ENCODE measurements at places on chromosomes 1 and 21.

- no peak for DNase-seq
Measured at GRCh38 chr1:91015358-91015780, 6.5 kb downstream of the ZNF644 start.

DNA sequence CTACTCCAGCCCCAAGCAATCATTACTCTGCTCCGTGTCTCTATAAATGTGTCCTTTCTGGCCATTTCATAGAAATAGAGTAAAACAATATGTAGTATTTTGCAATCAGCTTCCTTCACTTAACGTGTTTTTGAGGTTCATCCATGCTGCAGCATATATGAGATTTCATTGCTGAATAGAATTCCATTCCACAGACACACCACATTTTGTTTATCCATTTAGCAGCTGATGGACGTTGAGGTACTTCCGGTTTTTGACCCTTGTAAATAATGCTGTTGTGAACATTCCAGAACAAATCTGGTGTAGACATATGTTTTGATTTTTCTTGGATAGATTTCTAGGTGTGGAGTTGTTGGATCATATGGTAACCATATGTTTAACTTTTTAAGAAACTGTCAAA lies 30.7 kb downstream of the ADAM30 start:
- DNase-seq, result no peak

GRCh38 chr1:185556561-185556960 lies 177.6 kb upstream of the HMCN1 start:
- DNase-seq, result no peak

DNA sequence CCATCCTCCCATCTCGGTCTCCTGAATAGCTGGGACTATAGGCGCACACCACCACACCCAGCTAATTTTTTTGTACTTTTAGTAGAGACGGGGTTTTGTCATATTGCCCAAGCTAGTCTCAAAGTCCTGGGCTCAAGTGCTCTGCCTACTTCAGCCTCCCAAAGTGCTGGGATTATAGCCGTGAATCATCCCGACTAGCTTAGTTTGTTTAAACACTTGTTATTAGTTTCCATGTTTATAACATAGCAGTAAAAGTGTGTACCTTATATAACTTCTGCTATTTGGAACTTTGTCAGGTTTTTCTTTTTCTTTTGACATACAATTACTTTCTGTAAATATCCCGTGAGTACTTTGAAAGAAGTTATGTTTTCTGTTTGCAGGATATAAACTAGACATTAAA lies 60.6 kb upstream of the C1orf21 start:
- DNase-seq, result no peak

DNA sequence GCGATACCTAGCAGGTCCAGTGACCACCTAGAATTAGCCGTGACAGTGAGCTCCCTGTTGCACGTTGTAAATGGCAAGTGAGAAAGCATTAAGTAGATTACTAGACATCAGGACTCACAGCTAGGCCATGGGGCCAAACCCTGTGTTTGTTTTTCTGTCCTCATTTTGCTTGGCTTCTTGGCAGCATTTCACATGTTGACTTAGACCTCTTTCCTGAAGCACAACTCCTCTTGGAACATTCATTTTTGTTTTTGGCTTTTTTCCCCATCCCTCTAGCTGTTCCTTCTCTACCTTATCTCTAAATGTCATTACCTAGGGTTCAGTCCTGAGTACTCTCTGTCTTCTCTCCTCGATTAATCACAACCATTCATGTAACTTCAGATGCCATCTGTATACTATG lies 16.9 kb upstream of the PTPN14 start:
- no peak for DNase-seq

- no peak for DNase-seq
Measured at GRCh38 chr1:62452951-62453350, 16.1 kb downstream of the USP1 start.

DNA sequence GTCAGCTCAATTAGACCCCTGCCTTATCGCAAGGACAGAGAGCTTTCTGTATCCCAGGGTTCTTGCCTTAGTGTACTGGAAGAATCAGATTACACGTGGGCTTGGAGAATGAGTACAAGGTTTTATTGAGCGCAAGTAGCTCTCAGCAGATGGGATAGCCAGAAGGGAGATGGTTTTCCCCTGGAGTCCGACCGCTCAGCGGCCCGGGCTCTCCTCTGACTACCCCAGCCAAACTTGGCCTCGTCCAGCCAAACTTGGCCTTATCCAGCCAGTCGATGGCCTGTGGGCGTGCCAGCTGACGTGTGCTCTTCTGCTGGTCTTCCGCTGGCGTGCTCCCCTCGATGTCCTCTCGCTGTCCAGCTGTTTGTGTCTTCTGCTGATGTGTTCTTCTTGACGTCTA lies 136.9 kb downstream of the SYT14 start:
- DNase-seq, result no peak

DNA sequence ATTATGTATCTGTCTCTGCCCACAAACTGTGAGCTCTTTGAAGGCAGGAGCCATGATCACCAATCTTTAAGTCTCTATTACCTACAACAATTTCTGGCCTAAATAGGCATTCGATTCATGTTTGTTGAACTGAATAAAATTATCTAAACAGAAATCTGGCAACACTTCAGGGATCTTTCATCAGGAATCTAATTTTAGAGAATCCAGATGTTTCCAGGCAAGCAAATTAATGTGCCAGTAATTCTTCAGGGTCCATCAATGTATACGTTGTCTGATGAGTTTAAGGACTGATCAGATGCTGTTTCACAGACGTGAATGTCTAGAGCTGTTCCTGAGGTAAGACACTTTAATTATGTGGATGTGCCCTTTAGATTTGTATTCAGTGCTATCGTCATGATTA lies 524.4 kb downstream of the PTPRC start:
- DNase-seq, result no peak

Measured in NCI-H1417 (cell line).